ENCODE measurements at places on chromosomes 13 and 19.
A peak's percentile ranks its signal among the peaks of the same experiment; 100 is the strongest.

GRCh38 chr19:38055655-38056521 is 148.9 kb downstream of the SIPA1L3 start:
- no peak for DNase-seq

DNA sequence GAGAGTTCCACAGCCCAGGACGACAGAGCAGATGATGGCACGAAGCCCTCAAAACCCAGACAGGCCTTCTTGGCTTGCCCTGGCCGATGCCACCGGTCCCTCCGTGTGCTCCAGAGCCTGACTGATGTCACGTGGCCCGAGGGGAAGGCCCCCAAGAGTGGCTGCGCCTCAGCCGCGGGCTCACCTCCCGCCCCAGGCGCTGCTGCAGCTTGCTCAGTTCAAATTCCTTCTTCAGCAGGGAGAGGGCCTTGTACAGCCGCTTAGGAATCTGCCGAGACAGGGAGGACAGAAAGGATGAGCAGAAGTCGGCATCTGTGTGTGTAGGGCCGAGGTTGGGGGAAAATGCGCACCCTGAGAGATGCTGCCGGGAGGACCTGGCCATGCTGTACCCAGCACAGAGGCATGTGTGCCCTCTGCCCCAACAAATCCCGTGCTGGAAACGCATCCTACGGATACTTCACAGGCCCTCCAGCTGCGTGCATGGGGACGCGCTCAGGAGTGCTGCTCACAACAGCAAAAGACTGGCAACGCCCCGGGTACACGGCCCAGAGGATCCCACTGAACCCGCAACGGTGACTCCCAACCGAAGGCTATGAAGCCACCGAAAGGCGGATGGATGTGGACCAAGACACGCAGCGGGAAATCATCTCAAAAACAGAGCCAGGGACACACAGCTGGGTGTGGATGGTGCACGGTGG is 12.9 kb downstream of the LONP1 start:
- no peak for DNase-seq

- no peak for DNase-seq
Observed at GRCh38 chr13:111866731-111867245, 200.2 kb upstream of the SOX1 start.

DNA sequence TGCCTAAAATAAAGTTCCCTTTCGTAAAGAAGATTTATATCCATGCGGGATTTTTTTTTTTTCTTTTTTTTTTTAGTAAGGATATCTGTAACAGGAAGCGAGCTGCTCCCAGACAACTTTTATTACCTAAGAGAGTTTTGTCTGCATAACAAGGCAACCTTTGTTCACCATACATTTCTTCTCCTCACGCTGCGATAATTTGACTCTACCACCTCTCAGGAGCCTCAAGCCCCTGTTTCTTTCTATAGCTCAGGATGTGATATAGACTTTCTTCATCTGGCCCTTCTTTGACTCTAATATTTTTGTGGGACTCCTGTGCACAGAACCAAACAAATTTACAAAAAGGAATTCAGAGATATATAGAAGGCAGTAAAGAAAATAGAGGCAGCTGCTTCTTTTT is 1053.7 kb upstream of the SPRY2 start:
- DNase-seq: no peak

- no peak for DNase-seq
Observed at GRCh38 chr13:99997702-99998214, 16.2 kb downstream of the ZIC2 start.

DNA sequence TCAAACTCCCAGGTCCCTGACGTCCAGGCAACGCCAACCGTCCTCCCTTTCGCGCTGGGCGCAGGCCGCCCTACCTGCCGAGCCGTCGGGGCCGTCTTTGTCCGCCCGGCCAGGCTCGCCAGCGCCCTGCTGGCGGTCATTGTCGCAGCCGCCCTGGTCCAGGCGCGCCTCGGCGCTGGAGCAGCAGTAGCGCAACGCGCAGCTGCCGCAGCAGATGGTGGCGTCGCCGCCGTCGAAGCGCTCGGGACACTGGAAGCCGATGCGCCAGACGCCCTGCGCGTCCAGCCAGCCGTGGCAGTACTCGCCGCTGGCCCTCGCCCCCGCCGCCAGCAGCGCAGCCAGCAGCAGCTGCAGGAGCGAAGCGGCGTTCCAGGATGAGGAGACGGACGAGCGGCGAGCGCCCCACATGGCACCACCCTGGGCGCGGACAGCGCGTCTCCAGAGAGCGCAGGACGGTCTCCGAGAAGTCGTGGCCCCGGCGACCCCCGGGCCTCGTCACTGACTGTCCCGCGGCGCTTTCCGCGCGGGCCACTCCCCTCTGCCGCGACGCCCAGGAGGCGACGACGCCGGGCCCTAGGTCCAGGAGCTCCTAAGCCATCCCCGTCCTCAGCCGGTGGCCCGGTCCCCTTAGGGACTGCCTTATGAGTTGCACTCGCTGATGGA is 1.1 kb downstream of the SHISA2 start:
- DNase-seq: peak; percentile 72

- no peak for DNase-seq
Observed at GRCh38 chr13:41193469-41193868, 900 bp downstream of the KBTBD7 start.

GRCh38 chr13:33723365-33723764 is 94.6 kb upstream of the RFC3 start:
- DNase-seq: no peak

GRCh38 chr13:50809133-50810090 is 34.1 kb downstream of the DLEU7 start:
- DNase-seq: no peak

- no peak for DNase-seq
Observed at GRCh38 chr13:98487016-98487415, 89.9 kb downstream of the STK24 start.

- no peak for DNase-seq
Observed at GRCh38 chr19:825897-826644, 1.6 kb upstream of the AZU1 start.

GRCh38 chr13:109750221-109750775 is 36.1 kb downstream of the IRS2 start:
- no peak for DNase-seq

DNA sequence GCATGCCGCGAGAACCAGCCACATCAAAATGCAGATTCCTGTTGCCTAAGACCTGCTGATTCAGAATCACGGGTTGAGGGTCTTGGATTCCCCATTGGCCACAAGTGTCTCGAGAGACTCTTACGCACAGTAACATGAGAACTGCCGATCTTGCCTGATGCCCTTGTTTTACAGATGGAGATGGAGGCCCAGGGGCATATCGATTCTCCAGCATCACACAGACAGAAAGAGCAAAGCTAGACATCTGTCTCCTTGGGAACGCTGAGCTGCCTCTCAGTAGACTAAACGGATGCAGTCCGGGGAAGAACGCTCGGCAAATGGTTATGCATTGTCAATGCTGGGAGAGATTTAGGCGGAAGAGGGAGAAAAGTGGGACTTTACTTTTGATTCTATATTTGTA is 5.4 kb downstream of the NLRP12 start:
- DNase-seq: no peak

DNA sequence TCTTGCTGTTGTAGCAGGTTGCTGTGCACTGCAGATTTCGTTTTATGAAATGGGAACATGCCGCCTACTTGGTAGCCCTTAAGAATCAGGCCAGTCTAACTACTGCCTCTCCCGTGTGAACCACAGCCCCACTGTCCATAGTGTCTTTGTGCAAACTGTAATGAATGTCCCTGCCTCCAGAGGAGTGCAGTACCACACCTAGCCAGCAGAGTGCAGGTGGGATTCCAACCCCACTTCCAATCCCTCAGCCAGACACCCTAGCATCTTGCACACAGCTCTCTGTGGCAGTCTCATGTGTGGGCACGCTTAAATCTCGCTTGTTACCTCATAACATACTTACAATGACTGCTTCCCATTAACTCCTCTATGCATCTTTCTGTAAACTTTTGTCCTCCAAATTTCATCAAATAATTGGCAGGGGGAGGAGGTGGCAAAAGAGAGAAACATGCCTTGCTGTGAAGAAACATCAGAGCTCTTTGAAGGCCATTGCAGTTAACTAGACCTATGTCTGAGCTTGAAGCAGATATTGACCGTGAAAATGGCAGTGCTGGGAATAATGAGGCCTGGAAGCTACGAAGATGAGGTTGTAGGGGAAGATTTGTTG is 47.2 kb downstream of the ZAR1L start:
- peak; percentile 85 for DNase-seq

DNA sequence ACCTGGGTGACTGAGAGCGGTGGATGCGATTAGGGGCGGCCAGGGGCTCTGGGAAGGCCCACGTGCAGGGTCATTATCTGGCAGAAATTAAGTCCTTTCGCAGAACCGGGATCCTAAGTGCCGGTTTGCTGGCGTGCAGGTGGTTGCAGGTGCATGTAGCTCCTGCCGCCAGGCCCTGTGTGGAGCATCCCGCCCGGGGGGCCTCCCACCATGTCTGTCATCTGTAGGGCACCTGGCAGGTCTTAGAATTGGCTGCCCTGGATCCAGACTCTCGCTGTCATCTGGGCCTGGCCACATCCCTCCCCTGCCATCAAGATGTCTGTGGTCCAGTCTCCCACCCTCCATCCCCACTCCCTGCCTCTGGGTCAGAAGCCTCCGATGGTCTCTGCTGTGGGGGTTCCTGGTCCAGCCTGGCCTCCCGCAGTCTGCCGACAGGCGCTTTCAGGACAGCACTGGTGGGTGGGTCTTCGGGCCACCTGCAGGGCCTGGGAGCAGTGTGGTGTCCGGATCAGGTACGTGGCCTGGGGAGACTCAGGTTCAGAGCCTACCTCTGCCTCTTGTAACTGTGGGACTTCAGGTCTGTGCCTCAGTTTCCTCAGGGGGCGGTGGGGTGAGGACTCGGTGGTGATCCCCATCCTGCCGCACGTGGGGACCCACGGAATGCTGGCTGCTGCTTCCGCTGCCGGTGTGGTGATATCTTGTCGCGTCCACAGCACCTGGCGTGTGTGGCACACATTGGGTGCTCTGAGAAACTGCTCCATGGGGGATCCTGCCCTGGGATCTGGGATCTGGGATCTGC is 5.4 kb downstream of the GNA11 start:
- no peak for DNase-seq

GRCh38 chr19:12937927-12938778 is at the start of gene CALR:
Gene CALR, plus strand, starts transcription at chr19:12938609. Its CDS starts 71 bp downstream, at chr19:12938680.
- peak; percentile 99 for DNase-seq

- no peak for DNase-seq
Observed at GRCh38 chr19:5048727-5049553, 80.0 kb downstream of the KDM4B start.

GRCh38 chr19:45428384-45429231 is 4.9 kb upstream of the ERCC1 start:
- DNase-seq: peak; percentile 78

DNA sequence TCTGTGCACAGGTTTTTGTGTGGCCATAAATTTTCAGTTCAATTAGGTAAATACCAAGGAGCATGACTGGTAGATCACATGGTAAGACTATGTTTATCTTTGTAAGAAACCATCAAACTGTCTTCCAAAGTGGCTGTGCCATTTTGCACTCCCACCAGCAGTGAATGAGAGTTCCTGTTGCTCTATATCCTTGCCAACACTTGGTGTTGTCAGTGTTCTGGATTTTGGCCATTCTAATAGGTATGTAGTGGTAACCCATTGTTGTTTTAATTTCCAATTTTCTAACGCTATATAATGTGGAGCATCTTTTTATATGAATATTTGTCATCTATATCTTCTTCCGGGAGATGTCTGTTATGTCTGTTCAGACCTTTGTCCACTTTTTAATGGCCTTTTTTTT is 51.7 kb upstream of the MED4 start:
- DNase-seq: no peak

- DNase-seq: no peak
Observed at GRCh38 chr19:48481846-48482639, 12.9 kb downstream of the CYTH2 start.

GRCh38 chr19:10279737-10280442 is 6.9 kb upstream of the ICAM4 start:
- DNase-seq: no peak

DNA sequence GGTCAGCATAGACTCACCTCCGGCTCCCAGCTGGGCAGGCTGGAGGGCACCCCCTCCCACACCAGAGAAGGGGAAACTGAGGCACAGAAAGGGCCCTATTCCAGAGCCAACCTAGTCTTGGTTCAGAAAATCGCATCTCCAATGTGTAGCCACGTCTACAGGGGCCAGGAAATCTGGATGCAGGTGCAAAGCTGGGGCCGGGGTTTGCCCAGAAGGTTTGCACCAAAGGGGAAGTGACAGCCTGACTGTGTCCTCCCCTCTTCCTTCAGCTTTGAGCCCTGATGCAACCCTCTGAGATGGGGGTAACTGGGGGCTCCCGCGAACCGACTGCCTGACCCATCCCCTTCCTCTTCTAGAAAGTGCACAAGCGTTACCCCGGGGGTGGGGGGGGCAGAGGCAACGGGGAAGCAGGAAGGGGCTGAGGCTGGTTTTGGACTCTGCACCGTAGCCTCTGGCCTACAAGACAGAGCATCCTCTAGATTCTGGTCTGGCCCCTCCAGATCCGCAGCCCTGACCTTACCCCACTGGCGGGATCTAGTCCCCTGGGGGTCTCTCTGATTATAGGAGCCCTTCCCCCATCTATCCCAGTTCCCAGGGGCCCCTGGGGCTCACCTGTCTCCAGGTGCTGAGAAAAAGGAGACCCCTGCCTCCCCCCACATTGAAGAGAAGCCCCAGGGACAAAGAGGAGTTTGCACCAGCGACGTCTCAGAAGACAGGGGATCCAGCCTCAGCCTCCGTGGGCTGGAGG is 1.1 kb upstream of the ONECUT3 start:
- no peak for DNase-seq

DNA sequence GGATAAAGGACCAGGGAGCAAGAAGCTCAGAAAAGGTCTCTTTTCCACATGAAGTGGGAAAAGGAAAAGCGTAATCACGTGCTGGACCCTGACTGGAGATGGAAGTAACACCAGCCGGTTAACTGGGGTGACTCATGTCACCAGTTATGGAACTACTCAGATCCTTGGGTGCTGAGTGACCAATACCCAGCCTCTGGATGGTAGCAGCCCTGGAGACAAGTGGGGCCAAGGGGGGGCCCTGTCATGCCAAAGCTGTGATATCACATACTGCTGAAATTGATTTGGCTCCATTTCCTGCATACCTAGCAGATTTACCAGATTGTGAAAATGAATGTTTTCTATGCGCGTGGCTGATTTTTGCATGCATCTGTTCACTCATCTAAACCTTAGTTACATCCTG is 158.9 kb downstream of the ZIC5 start:
- DNase-seq: no peak

- no peak for DNase-seq
Observed at GRCh38 chr19:35753634-35754369, 3.0 kb downstream of the HSPB6 start.

DNA sequence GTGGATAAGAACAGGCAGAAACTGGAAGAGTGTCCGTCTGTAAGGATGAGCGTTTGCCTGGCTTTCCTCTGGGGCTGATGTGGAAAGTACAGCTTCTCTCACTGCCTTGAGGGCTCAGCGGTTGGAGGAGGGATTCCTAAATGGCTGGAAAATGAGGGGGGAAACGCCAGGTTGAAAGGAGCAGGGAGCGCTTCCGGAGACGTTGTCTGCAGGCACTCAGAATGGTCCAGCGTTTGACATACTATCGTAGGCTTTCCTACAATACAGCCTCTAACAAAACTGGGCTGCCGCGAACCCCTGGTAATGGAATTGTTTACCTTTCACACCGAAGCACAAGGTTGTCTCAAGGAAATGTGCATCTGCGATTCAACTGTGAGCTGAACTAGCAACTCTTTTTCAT is 39.9 kb downstream of the MRPL57 start:
- no peak for DNase-seq
